ENCODE measurements at places on chromosomes 3 and 15.

- DNase-seq, result no peak
Observed at GRCh38 chr3:183818041-183818620, 7.2 kb downstream of the MAP6D1 start.

DNA sequence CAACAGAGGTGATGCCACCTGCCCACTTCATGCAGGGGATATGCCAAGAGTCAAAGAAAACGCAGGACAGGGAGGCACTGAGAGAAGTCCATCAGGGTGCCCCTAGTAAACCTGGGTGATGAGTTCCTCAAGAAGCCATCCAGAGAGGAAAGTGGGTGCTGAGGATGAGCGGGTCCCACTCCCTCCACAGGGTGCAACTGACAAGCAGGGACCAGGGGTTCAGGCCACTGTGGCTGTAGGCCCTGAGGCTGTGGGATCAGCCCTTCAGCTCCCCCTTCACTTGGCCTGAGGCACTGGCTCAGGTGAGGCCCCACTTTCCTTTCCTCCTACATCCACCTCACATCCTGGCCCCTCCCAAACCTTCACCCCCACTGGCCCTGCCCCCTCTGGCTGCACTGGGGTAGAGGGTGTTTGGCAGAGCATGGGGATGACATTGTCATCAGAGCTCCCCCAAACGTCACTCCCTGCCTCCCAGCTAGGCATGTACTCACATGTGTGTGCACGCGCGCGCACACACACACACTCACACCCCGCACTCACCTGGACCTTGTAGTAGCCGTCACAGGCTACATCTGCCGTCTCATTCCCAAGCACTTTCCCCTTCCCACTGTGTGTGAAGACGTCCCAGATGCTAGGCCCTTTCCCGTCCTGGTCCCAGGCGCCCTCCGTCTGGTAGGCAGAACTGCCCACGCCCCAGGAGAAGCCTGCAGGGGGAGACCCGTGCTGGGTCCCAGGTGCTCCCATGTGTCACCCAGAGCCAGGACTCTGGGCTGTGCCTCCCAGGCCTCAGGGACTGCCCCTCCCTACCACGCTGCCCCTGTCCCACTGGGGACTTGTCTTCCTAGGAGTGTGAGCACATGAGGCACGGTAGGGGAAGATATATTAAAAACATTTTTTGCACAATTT is 1.4 kb downstream of the LCTL start:
- DNase-seq, result no peak

- no peak for DNase-seq
Observed at GRCh38 chr3:147389717-147390116, 16.6 kb downstream of the ZIC4 start.

DNA sequence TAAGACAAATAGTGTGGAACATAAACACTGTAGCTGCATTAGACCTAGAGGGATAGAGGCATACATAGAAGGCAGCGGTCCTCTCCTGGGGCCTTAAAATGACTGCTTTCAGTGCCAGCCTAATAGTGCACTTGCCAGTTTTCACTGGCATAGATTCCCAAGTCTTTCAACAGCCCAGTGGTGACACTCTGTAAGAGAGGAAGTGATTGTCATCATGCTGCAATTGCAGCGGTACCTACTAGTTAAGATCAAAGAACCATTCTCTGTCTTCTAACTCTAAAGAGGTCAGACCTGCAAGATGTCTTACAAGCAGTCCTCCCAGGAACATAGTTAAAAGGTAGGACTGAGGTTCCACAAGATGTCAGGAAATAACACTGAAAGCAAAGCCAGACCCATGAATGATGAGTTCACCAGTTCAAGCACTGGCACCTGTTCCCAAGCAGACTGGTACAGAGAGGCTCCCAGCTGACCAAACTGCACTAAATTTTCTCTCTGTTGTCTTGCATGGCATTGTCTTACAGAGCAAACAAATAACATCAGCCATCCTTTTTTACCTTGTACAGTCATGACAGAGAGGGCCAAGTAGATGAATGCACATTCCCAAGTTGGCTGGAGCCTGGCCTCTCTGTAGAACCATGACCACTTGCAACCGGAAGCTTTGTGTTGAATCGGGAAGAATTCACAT is 100.5 kb upstream of the SKOR1 start:
- DNase-seq, result no peak

GRCh38 chr3:55009372-55009771 is 81.5 kb upstream of the LRTM1 start:
- DNase-seq, result no peak

- DNase-seq, result no peak
Observed at GRCh38 chr3:149801639-149802038, 9.3 kb upstream of the ANKUB1 start.

DNA sequence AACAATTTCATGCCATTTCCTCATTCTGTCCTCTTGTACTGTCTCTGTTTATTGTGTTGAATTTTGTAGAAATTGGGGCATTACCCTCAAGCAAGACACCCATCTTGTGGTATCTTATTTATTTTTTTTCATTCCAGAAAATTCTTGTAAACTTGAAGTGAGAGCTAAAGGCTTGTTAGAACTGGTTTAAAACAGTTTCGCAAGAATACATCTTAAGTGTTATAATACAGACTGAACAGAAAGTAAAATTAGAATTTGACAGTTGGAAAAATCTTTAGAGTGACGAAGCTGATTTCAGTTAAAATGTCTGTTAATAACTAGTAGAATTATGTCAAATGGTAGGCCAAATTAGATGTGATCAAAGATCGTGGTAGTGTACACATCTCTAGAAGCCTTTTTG is 26.9 kb downstream of the RNF13 start:
- DNase-seq, result no peak

GRCh38 chr3:86180696-86181095 is 810.3 kb downstream of the VGLL3 start:
- no peak for DNase-seq

DNA sequence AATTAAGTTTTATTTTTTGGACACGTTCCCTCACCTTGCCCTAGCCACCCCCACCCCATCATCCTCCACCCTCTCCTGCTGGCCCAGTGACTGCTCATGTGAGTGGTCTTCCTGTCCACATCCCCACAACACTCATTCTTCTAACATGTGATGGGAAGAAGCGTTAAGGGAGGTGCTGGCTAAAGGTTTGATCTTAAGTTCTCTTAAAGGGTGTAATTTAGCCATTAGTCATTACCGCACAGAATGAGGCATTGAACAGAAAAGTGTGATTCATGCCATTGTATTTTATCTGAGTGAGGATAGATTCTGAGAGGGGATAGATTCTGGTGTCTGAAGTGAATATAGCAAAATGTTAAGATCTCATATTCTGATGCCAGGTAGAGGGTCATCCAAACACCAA is 272.9 kb upstream of the TPM1 start:
- DNase-seq, result no peak

GRCh38 chr3:52487050-52487787 is 7.9 kb upstream of the STAB1 start:
- no peak for DNase-seq

DNA sequence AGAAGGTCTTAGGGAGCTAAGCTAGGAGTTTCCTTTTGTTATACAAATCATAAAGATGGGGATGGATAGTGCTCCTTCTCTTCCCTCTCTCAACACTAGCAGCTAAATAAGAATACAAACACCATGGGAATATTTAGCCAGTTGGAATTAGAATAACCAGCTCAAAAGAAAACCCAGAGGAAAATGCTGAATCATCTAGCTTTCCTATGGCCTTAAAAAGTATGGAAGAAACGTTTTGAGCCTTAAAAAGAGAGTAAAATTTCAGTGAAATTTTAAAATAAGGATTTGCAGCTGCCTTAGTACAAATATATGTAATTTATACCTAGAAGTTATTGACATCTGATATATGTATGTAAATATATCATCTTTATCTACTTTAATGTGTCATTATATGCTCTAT is 245.8 kb downstream of the STXBP5L start:
- DNase-seq, result no peak

GRCh38 chr3:160893207-160893606 is 137.2 kb downstream of the PPM1L start:
- DNase-seq, result no peak

DNA sequence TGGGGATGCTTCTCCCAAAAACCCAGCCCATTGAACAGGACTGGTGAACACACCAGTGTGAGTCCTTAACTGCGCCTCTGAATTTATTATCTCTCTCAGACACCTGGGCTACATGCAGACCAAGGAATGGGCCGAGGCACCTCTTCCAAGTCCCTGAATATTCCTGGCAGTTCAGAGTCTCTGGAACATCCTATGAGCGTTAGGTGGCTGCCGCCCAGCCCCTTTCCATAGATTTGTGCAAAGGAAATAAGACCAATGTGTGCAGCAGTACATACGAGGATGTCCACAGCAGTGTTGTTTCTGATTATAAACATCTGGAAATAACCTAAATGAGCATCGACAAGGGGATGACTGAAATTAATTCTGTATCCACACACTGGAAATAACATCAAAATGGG is 104.9 kb upstream of the RPL32 start:
- no peak for DNase-seq
